Ureter (tissue), 1 donor: ENCODE measurements at places on chromosomes 12 and 14. TPM values are rescaled to one million over a fixed set of nuclear protein-coding genes. Genes with fewer than 3 reads are reported as not detected.

The ITPR2 gene
- 35.2 TPM for total RNA-seq

The TDRD9 gene
- total RNA-seq, result 2.8 TPM

The TMEM132D gene
- not detected for total RNA-seq

The ADCY4 gene
- total RNA-seq, result 61.7 TPM

The ANKS1B gene
- 9.6 TPM for total RNA-seq

The AKAP5 gene
- total RNA-seq, result 0.96 TPM

The FAM181A gene
- total RNA-seq, result not detected

The NPAS3 gene
- total RNA-seq, result 2.3 TPM

The ZCCHC8 gene
- total RNA-seq, result 32.2 TPM

The ZDHHC22 gene
- total RNA-seq, result not detected

The CLEC4A gene
- total RNA-seq, result 2.1 TPM

The HOXC13 gene
- total RNA-seq, result 0.21 TPM

The HCAR2 gene
- total RNA-seq, result 10.4 TPM

The RIMKLB gene
- total RNA-seq, result 43.4 TPM

The C12orf50 gene
- 0.10 TPM for total RNA-seq

The ACOT6 gene
- total RNA-seq, result not detected

GRCh38 chr12:103086471-103086870, 129.0 kb downstream of the ASCL1 start:
- no peak for DNase-seq

GRCh38 chr14:36773136-36773540, 111.5 kb downstream of the PAX9 start:
- DNase-seq, result no peak

DNA sequence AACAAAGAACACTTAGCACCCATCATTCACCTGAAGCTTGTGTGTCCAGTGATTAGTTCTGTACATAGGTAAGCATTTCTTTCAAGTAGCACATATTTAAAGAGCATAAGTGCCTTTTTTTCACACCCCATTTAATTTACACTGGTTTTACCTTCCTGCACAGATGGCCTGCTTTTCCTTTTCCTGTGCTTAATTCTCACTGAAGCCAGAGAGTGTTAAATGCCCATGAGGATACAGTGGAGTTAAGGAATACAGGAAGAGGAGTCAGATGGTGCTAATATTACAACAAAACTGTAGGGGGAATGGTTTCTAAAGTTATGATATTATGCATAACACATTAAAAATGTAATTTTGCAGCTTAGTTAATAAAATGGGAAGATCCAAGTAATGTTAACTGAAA, 31.0 kb upstream of the SLC38A1 start:
- DNase-seq, result no peak

- no peak for DNase-seq
Observed at GRCh38 chr14:21258889-21259787, 10.1 kb downstream of the HNRNPC start.

GRCh38 chr12:10612984-10613348, 443 bp downstream of the MAGOHB start:
- DNase-seq, result no peak

- no peak for DNase-seq
Observed at GRCh38 chr12:106739815-106740530, 34.5 kb upstream of the RIC8B start.

- no peak for DNase-seq
Observed at GRCh38 chr12:103848143-103848542, 7.1 kb upstream of the NT5DC3 start.

- DNase-seq, result no peak
Observed at GRCh38 chr12:27868139-27868538, 88.1 kb upstream of the MANSC4 start.

DNA sequence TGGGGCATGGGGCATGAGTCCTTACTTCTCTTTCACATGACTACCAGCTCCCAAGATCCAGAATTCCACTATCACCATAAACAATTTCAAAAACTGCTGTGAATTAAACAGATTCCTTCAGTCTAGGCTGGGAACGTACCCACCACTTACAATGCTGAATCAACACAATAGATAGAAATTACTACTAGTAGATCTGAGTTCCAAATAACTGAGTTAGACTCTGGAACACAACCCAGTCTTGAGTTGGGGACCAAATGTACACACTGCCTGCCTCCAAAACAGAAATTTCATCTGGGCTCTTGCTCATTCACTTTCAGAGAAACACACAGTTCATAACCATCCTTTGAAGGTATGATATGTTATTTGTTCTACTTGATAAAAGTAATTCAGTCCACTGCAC, 8.9 kb downstream of the CORO1C start:
- no peak for DNase-seq

- no peak for DNase-seq
Observed at GRCh38 chr14:76770521-76771436, 9.5 kb downstream of the VASH1 start.

DNA sequence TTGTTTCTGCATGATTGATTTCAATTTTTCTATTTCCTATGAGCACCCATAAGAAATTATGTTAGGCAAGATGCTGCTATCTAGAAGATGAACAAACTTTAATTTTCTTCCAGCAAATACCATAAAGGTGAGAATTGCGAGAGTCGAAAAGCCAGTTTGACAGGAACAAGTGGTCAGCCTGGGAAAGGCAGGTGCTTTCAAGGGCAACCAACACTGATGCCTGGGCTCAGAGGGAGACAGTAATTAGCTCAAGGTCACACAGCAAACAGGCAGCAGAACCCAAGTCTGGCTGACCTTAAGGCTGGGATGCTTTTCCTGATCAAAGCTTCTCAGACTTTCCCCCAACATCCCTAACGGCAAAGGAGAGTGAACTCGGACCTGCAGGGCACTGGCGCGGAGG, 6.8 kb upstream of the OTUB2 start:
- no peak for DNase-seq

DNA sequence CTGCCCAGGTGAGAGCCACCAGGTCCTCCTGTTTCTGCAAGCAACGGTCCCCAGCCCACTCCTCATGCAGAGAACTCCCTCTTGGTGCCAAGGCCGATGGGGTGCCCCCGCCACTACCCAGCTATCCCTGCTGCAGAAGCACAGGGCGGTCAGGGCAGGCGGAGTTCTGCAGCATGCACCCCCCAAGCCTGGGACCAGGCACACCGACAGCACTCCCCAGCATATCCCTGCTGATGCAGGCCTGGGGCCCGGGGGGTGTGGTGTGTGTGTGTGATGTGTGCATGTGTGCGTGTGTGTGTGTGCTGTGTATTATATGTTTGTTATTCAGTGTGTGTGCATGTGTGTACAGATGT, 27.7 kb upstream of the FZD10 start:
- DNase-seq, result no peak

GRCh38 chr14:97178781-97179180, 381.6 kb downstream of the VRK1 start:
- DNase-seq, result no peak

GRCh38 chr14:92154283-92154942, 32.6 kb downstream of the CPSF2 start:
- no peak for DNase-seq

DNA sequence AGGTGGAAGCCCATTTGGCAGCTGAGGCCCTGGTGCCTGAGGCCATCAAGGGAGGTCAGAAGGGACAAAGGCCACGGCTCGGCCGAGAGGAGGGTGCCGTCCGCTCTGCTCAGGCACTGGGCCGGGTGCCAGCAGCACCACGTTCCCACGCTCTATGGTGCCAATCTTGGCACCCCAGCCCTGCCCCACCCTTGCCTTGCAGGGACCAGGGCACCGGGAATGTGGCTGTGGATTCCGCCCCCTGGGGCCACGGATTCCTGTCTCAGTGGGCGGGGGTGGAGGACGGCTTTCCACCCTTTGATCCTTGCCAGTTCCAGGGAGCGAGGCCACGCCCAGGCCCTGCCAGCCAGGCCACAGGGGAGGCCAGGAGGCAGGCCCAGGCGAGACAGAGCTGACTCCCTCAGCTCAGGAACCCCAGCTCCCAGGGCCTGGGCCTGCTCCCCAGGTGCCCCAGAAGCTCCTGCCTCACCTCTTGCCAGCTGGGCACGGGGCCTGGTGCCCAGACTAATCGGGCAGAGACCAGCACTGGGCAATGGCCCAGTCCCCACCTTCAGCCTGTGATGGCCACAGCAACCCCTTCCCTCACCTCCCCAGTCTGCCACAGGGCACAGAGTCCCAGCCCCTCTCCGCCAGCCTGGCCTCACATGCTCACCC, 26.4 kb upstream of the GPR132 start:
- peak; percentile 83 for DNase-seq

- no peak for DNase-seq
Observed at GRCh38 chr14:32932914-32933628, 5.6 kb upstream of the NPAS3 start.

DNA sequence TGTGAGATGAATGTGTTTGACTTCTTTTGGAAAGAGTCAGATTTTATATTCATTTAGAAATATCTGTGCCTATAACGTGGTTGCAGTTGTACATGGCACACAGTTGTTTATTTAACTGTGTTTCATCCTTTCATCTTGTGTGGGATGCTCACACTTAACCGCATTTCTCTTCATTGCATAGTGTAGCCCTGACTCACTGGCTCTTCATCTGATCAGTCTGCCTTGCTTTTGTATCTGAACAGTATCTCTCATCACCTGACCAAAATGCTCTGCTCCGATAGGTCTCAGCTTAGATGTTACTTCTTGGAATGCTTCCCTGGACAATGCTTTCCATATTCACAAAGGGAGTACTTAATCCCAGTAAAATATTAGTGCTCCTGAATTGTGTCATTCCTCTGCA, 83.4 kb downstream of the PDE3A start:
- no peak for DNase-seq

DNA sequence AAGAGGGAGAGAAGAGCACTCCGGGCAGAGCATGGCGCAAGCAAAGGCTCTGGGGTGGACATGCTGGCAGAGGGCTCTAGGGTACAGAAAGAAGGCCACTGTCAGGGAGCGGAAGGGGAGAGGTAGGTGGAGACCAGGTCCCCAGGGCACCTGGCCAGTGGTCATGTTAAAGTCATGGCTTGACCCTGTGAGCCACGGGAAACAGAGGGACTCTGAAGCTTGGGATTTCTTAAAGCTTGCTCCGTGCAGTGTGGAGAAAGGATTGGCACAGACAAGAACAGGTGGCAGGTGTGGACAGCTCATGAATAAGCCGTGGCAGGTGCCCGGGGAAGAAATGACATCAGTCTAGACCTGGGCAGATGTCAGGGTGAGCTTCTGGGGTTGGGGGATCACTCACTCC, 413.8 kb downstream of the BCL11B start:
- DNase-seq, result no peak

- no peak for DNase-seq
Observed at GRCh38 chr12:8012651-8013309, 19.7 kb upstream of the FOXJ2 start.

DNA sequence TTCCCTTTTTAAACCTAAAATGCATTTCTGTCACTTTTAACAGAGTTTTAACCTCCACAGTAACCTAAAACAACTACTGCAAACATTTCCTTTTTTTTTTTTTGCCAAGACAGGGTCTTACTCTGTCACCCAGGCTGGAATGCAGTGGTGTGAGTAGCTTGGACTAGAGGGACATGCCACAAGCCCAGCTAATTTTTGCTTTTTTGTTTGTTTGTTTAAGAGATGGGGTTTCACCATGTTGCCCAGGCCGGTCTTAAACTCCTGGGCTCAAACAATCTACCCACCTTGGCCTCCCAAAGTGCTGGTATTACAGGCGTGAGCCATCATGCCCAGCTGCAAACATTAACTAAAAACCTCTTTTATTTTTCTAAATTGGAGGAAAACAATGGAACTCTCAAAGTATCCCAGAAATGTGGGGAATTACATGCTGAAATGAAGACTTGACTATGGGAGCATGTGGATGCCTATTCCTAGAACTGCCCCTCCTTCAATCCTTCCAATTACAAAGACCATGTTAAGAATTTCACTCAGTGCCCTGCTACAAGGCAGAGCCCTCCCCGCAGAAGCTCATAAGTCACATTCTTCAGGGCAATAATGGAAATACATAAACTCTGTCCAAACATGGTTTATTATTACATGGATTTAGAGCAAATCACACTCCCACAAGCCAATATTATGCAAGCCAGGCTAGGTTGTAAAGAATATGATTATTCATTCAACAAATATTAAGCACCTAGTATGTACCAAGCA, 66.9 kb downstream of the C12orf56 start:
- no peak for DNase-seq

DNA sequence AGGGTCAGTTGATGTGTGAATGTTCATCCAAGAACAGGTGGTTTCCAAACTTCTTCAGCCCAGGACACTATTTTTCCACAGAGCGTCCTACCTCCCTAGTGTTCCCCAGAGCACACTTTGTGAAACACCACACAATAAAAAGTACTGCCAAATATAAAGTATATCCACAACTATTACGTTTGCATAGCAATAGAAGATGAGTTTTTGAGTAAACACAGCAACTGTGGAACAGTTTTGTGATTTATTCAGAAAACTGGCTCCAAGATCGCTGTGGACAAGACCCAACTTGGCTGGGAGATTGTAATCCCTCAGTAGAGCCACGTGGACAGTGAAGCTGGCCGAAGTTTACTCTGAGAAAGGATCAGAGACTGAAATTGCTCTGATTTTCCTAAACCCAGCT, 14.5 kb upstream of the MAP1LC3B2 start:
- DNase-seq, result no peak

- DNase-seq, result no peak
Observed at GRCh38 chr14:65193916-65194590, 91.7 kb upstream of the MAX start.

DNA sequence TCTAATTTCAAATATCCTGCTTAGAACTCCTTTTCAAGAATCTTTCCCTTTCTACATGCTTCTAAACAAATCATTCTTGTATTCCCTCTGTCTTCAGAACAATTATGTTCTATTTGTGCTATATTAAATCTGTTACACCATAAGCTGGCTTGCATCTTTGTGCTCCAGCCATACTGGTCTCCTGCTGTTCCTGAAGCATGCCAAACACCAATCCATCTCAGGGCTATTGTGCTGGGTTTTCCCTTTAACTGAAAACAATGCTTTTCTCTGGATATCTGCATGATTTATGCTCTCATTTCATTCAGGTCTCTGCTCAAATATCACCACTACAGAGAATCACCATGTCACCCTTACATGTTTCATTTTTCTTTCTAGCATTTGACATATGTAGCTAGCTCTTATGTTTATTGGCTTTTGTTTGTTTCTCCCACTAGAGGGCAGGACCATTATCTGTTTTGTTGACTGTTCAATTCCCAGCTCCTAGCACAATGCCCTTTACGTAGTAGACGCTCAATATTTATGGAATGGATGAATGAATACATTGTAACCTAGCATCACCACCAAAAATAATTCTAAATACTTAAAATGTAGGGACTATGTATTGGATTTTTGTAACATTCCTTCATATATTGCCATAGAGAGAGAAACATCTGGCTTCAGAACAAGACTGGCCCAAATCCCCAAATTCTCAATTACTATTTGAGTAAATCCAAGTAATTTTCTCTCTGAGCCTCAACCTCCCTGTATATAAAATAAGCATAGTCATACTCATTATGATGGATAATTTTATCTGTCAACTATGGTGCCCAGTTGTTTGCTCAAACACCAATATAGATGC, 302.0 kb upstream of the SYT1 start:
- no peak for DNase-seq

GRCh38 chr12:64099397-64099796, 122.7 kb downstream of the KICS2 start:
- DNase-seq, result no peak

GRCh38 chr12:112559784-112560183, 141.0 kb downstream of the PTPN11 start:
- no peak for DNase-seq
